ENCODE measurements at places on chromosomes 2 and 18.

- no peak for DNase-seq
These were observed 30.7 kb downstream of the CNGA3 start for GRCh38 chr2:98376996-98377395.

DNA sequence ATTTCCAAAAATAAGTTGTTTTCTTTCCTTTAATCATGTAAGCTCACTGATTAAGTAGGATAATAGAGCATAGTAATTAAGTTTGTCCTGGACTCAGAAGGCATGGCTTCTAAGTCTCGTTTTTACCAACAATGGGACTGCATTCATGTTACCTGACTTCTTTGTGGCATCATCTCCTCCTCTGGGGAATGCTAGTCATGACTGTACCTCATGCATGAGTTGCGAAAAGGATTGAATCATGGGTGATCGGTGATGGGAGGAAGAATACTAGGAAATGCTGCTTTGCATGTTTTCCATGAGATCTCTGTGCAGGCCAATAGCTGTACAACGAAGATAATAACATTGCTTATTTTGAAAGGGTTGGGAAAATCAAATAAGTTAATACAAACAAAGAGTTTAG is 981.6 kb downstream of the CNTNAP5 start:
- DNase-seq, result no peak

DNA sequence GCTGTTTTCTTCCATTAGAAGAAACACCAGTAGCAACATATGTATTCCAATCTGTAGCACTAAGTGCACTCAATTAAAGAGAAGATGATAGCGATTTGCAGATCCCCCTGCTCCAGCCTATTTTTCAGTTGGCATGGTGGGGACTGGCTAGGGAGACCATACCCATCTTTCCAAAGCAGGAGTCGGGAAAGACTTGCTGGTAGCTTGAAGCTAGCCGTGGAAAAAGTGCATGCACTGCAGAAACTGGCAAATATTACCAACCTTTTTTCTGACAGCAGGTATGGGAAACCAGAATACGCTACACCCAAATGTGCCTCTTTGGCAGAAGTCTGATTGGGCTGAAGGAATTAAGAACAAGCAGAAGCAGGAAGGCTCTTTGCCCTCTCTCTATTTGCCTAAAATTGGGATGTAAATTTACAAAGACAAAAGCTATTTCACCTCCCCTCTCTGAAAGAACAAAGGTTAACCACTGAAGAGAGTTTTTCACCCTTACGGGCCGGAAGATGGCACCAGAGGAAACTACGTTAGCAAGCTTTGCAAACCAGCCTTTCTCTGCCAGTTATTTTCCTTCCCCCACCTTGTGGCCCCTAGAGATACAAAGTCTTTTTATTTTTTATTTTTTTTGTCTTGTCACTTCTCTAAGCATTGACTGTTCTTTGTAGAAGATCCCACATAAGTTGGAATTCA is 273.1 kb downstream of the DLGAP1 start:
- no peak for DNase-seq

GRCh38 chr2:123061534-123061933 is 963.6 kb upstream of the CNTNAP5 start:
- DNase-seq, result no peak

DNA sequence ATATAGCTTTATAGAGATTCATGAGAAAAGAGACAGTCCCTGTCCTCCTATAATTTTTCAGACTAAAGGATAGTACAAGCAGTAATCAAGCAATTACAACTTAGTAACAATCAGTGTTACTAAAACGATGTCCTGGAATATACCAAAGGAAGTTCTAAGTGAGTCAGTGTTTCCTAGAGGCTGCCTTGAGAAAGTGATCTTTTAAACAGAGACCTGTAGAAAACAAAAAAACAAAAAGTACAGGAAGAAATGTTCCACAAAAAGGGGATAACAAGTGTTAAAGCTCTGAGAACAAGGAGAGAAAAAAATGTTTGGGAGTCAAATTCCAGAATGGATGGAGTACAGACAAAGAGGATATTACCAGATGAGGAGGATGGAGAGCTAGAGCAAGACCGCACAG is 556.4 kb downstream of the ERBB4 start:
- DNase-seq, result no peak

DNA sequence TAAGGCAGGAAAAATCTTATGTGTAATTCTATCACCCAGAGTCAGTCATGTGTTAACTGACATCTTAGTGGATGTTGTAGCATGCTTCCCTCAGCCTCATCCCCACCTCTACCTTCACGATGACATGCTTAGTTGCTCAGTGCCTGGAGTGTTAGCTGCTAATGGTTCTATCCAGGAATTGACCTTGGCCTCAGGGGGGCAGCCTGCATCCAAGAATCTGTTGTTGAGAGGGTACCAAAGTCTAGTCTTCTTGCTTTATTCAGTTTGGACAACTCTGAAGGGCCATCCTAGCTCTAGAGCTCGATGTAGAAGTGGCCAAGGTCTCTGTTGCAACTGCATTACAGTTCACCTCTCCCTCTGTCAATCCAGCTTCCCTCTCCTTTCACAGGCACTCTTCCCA is 61.2 kb downstream of the ACYP2 start:
- no peak for DNase-seq

DNA sequence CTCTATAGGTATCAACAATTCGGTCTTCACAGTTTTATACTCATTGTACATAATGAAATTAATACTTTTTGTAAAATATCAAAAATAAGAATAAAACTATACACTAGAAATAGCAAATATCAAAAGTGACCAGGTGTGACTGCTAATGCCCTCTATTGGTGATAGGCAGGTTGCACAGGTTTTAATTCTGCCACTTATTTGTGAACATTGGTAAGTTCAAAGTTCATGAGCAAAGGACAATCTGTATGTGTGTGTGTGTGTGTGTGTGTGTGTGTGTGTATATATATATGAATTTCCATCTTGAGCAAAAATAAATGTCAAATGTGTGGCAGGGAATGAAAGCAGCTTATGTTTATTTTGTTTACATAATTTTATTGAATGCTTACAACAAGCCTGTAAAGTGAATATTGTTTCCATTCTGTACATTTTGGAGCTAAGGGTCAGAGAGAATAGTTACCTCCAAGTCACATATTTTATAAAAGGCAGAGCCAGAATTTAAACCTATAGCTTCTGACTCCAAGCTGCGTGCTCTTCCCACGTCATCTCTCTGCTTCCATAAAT is 537.4 kb downstream of the CPS1 start:
- DNase-seq, result no peak

GRCh38 chr2:223020971-223021675 is 30.9 kb upstream of the KCNE4 start:
- no peak for DNase-seq

DNA sequence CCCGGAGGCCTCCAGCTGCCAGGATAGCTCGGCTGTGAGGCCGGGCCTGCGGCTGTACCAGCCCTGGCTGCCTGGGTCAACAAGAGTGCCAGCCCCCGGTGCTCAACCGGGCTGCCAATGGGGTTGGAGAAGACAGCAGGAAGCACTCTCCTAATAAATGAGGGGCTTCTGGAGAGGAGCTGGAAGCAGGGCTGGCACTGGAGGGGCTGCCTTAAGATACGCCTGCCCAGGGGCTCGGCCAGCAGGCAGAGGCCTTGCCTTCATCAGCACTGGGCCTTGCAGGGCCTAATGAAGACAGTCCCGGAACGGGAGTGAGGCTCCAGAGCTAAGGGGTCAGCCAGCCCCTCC is 73.6 kb downstream of the TEX51 start:
- no peak for DNase-seq

DNA sequence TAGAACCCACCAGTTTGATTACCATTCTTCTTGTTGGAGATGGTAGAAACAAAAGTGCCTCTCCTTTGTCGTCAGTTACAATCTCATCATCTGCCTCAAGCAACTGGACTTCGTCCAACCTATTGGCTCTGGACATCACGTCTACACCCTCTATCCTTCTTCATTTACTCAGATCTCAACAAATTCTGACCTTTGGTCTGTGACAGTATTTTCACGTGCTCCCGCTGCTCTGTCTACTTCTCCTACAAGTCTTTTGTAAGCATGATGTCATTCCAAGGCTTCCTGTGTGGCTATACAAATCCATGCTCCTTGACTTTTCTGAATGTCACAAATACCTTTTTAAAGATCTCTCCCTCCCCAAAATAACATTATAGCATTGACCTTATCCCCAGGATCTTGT is 43.0 kb upstream of the PID1 start:
- DNase-seq, result no peak

- DNase-seq, result no peak
These were observed 259.4 kb upstream of the ID2 start for GRCh38 chr2:8422450-8422800.

DNA sequence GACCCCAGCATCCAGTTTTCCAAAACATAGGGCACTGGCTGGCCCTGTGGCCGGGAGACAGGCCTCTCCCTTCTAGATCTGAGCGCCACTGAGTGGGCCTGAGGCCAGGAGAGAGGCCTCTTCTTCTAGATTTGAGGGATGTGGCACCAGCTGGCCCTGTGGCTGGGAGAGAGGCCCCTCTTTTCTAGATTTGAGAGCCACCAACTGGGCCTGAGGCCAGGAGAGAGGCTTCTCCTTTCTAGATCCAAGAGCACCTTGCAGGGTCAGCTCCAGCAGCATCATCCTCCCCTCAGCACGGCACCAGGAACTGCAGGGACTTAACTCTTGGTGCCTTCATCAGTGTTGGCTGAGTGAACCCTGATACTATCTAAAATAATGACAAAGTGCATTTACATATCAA is 114.3 kb upstream of the ALKAL2 start:
- DNase-seq, result no peak

GRCh38 chr18:70195014-70195614 is 10.4 kb downstream of the RTTN start:
- DNase-seq, result no peak

- DNase-seq, result no peak
These were observed 92.5 kb upstream of the PPP1CB start for GRCh38 chr2:28659127-28659526.

- DNase-seq, result no peak
These were observed 29.2 kb downstream of the GULP1 start for GRCh38 chr2:188320861-188321260.

GRCh38 chr2:236988690-236989624 is 96.7 kb upstream of the COPS8 start:
- no peak for DNase-seq

All from NCI-H774 (cell line).